Activated B cell treated with CpG ODN at 0.5 μM for 24 hours (primary cell): ENCODE measurements at places on chromosomes 3 and 15. TPM values are rescaled to one million over a fixed set of nuclear protein-coding genes. Genes with fewer than 3 reads are reported as not detected.

The TFG gene
- 42.5 and 44.5 TPM in 2 replicates for total RNA-seq

The LEKR1 gene
- 2.8 and 2.9 TPM in 2 replicates for total RNA-seq

The CLSTN2 gene
- not detected in 2 replicates for total RNA-seq

GRCh38 chr3:28134792-28135375 is 106.5 kb upstream of the CMC1 start:
- DNase-seq: no peak
- no peaks in the 10 kb centered on the region for H3K4me1 ChIP-seq
- H3K27me3 ChIP-seq: no peaks in the 10 kb centered on the region

GRCh38 chr3:78026318-78026828 is 986.5 kb downstream of the ROBO2 start:
- H3K27ac ChIP-seq: no peak overlapping the region
- H3K36me3 ChIP-seq: no peaks in the 10 kb centered on the region
- no peaks in the 10 kb centered on the region for H3K4me1 ChIP-seq
- H3K27me3 ChIP-seq: no peaks in the 10 kb centered on the region
- no peak for DNase-seq
- no peak overlapping the region for H3K4me3 ChIP-seq

The LSAMP gene
- total RNA-seq: 0.02 and 0.16 TPM in 2 replicates

GRCh38 chr3:112351036-112351435 is 18.1 kb downstream of the CD200 start:
- DNase-seq: no peak
- peaks cover 85% of the 10 kb centered on the region for H3K36me3 ChIP-seq
- no peak overlapping the region for H3K27ac ChIP-seq
- no peak overlapping the region for H3K4me3 ChIP-seq
- H3K27me3 ChIP-seq: no peaks in the 10 kb centered on the region
- peaks cover 40% of the 10 kb centered on the region for H3K4me1 ChIP-seq

DNA sequence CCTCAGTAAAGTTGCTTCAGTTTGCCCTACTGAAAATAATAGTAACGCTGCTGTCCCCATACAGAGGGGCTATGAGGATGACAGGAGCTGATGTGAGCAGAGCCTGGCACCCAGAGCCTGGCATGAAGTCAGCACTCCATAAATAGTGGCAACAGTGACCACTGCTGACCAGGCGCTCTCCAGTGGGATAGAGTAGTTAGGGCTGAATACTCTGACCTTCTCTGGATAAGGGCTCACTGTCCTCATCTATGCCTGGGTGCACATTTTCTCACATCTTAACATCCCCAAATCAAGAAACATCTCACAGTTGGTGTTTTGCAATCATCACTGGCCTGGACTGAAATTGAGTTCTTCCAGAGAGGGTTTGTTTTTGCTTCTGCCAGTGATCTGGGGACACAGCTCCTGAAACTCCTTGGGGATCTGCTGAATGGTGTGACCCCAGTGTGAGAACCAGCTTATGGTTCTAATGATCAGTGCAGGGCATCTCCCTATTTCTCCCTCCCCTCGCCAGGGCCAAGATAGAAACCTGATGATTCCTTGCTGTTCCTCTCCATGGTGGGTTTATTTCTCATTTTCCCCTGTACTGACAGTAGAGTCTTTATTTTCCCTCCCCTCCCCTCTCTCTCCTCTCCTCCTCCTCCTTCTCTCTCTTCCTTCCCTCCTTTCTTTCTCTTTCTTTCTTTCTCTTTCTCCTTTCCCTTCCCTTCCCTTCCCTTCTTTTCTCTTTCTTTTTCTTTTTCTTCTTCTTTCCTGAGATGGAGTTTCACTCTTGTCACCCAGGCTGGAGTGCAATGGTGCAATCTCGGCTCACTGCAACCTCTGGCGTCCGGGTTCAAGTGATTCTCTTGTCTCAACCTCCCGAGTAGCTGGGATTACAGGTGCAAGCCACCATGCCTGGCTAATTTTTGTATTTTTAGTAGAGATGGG is 3.5 kb upstream of the PCSK6 start:
- H3K4me1 ChIP-seq: peaks cover 16% of the 10 kb centered on the region
- peaks cover 62% of the 10 kb centered on the region for H3K27me3 ChIP-seq
- H3K27ac ChIP-seq: no peak overlapping the region
- no peaks in the 10 kb centered on the region for H3K36me3 ChIP-seq
- H3K4me3 ChIP-seq: no peak overlapping the region

The COL6A5 gene
- total RNA-seq: not detected in 2 replicates

The IL5RA gene
- not detected in 2 replicates for total RNA-seq
